AG04450 (cell line): ENCODE measurements at places on chromosomes 5 and 9.

GRCh38 chr9:127974769-127975261, 6.0 kb downstream of the EEIG1 start:
- DNase-seq, result no peak

DNA sequence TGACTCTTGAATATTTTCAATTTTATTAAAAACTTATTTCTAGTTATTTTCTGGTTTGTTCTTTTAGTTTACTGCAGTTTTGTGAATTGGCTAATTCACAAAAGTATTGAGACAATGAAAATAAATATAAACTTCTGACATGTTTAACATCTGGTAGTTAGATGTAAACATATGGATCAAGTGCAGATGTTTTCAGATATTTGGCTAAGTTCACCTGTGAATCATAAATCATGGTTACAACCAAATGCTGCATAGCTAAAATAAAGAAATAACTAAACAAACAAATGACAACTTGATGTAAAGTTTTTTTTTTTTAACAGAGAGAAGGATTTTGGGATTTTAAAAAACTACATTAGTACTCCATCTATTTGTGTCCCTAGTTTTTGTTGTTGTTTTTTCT, 484.6 kb downstream of the SLCO4C1 start:
- no peak for DNase-seq

GRCh38 chr9:88749420-88749819, 214.4 kb downstream of the NXNL2 start:
- DNase-seq, result no peak

DNA sequence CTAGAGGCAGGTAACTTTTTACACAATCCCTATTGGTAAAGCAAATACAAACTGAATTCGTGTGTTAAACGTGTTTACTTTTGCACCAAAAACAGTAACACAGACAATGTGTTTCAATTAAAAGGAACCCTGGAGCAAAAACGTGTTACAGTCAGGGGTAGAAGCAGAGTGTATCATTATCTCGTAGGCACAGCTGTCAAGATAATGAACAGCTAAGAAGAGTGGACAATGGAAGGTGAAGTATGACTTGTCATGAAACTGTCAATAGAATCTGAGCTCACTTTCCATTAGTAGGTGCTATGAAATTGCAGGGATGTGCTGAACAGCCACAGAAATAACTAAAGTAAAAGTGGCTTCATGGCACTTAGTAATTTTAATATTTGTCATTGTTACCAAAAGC, 1229.8 kb upstream of the WWC1 start:
- no peak for DNase-seq

DNA sequence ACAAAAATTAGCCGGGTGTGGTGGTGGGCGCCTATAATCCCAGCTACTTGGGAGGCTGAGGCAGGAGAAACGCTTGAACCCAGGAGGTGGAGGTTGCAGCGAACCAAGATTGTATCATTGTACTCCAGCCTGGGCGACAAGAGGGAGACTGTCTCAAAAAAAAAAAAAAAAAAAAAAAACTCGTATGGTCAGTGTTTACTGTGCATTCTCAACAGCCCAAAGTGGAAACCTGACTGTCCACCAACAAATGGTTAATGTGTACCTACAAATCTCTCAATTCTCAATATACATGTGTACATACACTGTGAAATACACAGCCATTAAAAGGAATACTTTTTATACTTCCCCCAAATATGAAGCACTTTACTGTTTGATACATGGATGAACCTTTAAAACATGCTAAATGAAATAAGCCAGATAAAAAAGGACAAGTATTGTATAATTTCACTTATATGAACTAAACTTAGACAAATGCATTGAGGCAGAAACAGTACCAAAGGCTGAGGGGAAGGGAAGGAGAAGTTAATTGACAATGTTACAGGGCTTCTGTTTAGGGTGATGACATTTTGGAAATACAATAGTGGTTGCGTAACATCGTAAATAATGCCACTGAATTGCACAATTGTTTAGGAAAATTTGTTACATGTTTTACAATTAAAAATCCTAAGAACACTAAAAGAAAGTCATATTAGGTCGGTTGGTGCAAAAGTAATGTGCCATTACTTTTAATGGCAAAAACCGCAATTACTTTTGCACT, 16.5 kb downstream of the DNAJA1 start:
- DNase-seq, result no peak

DNA sequence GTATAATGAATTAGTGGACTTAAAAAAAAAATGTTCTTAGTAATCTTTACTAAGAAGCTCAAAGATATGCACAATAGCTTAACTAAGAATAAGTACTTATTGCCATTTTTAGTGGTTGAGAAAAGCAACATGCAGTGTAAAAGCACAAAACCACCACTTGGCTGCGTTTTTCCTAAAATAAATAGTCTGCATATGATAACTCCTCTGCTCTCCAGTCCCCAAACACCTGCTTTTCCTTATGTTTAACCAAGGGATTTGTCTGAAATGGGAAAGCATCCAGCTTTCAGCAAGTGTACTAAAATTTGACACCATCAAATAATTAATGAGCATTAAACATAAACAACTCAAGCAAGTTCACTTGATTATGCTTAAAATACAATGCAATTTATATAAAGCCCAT, 41.4 kb downstream of the PSIP1 start:
- no peak for DNase-seq

- no peak for DNase-seq
Measured at GRCh38 chr5:109656829-109657228, 32.9 kb upstream of the MAN2A1 start.

DNA sequence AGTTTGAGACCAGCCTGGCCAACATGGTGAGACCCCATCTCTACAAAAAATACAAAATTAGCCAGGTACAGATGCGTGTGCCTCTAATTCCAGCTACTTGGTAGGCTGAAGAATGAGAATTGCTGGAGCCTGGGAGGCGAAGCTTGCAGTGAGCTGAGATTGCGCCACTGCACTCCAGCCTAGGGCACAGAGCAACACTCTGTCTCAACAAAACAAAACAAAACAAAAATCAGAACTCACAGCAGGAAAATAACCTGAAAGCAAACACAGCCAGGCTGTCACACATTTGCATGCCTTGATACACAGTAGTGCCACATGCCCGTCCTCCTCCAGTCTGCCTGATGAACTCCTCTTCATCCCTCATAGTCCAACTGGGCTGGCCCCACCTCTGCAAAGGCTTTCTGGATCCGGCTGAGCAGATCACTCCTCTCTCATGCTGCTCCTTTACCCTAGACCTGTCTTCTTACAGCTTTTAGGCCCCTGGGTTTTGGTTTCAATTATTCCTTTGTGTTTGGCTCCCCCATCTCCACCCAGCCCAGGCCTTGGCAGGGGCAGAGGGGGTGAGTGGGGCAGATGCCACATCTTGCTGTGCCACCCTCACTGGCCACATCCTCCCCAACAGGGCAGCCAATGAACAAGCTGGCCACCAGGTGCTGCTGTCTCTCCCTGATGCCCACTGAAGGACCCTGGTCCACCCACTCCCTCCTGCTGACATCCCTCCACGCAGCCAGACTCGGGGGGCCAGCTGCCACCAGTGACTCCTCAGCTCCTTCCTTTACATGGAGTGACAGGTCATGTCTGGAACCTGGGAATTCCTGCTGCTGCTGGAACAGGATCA, 62.0 kb upstream of the GGTA1 start:
- no peak for DNase-seq

- DNase-seq, result no peak
Measured at GRCh38 chr5:16350816-16351215, 114.8 kb downstream of the ZNF622 start.

DNA sequence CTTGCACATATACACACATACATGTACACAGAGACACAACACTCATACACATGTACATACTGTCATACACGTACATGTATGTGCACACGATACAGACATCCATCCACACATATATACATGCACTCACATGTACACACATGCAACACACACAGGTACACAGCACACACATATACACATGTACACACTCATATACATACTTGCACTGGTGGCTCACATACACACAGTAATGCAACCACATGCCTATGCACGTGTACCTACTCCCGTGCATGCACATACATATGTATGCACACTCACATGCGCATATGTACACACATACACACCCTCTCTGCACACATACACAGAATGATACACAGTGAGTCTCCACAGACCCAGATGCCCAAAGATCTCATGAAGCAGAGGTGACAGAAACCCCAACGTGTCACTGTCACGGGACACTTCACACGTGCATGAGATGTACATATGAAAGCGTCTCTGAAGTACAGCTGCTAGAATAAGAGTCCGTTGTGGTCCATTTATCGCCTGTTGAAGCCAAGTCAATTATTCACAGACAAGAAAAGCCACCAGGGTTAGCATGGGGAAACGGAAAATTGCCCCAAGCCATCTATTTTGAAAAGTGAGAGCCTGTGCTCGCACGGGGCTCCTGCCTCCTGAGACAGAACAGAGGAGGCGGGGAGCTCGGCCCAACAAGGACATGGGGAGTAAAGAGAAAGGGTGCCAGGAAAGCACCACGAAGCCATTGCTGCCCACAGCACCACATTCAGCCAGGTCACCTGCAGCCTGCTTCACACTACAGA, 24.9 kb downstream of the LPCAT1 start:
- no peak for DNase-seq

DNA sequence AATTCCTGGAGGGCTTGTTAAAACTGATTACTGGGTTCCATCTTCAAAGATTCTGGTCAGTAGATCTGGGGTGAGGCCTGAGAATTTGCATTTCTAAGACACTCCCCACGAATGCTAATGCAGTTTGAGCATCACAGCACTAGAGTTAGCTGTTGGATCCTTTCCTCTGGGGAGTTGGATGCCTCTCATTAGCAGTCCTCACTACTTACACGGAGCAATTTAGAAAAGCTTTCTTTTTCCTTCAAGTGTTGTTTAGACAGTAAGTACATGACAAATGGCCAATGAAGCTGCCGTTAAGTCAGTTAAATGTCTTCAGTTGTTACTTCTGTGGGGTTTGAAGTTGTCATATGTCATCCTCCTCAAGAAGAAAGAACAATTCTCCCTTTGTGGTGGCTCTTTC, 74.9 kb upstream of the HMHB1 start:
- DNase-seq, result no peak

DNA sequence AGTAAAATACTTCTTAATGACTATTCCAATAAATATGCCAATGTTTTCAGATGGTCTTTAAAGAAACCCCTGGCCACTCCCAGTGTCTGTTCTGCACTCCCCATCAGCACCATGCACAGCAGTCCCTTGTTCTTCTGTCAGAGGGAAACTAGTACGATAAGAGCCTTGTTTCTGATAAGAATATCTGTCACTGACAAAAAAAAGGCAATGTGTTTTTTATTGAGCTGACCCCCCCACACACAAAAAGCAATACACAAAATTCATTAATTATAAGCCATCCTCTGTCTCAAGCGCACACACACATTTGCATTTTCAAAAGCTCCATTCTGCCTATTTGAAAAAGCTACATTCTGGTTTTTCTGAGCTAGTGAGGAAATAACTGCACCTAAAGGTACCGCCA, 119.1 kb downstream of the ENC1 start:
- no peak for DNase-seq

DNA sequence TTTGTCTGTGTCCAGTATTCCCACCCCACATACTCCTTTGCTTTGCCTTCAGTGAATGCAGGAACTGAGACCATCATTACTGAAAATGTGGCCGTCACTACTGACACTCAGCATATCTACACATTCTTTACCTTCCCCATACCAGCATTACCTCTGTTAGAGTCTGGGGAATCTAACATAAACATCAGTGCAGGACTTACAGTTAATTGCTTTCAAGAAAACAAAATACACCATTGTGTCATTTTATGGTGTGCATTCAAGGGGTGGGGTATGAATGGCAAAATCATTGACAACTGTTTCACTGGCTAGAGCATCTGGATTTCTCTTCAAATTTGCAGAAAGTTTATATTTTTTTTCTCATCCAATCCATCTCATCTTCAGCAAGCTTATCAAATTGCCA, 731.4 kb upstream of the RIOK2 start:
- DNase-seq, result no peak

GRCh38 chr9:132669319-132669697, 475 bp downstream of the DDX31 start:
- no peak for DNase-seq

DNA sequence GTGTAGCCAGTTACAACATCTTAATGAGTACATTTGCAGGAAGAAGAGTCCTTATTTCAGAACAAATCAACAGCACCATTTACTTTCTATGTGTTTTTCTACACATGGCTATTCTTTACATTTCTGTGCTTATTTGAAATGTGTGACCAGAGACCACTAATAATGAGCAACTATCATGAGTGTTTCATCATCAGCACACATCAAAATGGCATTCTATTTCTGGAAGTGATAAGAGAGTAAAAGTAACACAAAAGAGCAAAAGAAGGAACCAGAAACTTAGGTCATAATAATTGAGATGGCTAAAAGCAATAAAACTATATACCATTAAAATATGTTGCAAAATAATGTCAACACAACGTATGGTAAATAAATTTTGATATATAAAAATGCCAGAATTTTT, 159.7 kb downstream of the PBX3 start:
- no peak for DNase-seq

DNA sequence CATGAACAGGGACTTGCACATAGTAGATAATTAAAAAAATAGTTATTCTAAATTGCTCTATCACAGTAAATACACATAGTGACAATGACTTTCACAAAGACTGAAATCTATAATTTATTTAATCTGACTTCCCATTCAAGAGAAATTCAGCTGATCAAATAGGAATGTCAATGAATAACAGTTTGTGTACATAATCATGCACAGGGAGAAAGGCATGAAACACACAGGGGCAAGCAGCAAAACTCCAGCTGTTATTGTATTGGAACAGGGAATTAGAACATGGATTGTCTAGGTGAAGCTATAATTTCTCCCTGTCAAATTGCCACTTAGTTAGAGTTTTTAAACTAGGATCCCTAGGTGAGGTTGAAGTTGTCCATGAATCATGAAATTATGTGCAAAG, 99.9 kb downstream of the HCN1 start:
- no peak for DNase-seq

DNA sequence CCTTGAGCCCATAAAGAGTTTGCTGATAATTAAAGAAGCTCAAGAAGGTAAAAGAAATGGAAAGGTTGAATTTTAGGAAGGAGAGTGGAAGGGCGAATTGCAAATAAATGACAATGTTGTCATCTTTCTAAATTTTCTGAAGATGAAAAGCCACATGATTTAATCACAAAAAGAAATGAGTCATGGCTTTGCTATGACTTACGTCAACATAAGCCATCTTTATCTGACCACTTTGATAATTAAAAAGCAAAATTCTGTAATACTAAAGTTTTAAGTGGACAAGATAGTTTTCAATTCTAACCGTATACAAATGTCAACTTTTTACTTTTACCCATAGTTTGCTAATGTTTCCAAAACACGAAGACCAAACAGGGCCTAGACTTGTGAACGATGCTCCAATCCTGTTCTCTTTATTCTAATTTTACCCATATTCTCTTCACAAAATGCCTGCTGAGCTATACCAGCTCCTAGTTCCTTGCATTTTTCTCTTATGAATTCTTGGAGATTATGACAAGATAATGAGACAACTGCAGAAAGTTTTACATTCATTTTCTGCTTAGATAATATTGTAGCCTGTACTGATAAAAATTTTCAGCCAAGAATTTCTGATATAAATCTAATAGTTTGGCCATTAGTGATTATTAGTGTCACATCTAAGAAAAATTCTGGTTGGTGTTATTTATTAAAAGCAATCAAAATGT, 21.8 kb upstream of the PRUNE2 start:
- DNase-seq, result no peak
